ENCODE measurements at places on chromosomes 16 and 17.

- DNase-seq = no peak
Observed at GRCh38 chr17:72984926-72985325, 107.6 kb downstream of the SLC39A11 start.

DNA sequence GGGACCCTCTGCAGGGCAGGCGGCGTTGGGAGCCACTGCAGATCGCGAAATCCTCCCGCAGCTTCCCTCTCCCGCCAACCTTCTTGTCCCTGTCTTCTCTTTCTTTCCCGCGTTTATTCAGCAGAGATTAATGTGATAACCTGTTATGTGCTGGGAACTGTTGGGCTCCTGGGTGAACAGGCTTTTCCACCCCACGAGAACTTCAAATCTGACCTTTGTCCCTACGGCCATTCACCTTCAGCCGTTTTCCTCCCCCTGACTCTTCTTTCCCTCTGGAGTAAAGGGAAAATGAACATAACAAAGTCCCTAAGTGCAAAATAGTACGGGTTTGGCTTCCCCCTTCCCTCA, 15.2 kb upstream of the KPNA2 start:
- no peak for DNase-seq

DNA sequence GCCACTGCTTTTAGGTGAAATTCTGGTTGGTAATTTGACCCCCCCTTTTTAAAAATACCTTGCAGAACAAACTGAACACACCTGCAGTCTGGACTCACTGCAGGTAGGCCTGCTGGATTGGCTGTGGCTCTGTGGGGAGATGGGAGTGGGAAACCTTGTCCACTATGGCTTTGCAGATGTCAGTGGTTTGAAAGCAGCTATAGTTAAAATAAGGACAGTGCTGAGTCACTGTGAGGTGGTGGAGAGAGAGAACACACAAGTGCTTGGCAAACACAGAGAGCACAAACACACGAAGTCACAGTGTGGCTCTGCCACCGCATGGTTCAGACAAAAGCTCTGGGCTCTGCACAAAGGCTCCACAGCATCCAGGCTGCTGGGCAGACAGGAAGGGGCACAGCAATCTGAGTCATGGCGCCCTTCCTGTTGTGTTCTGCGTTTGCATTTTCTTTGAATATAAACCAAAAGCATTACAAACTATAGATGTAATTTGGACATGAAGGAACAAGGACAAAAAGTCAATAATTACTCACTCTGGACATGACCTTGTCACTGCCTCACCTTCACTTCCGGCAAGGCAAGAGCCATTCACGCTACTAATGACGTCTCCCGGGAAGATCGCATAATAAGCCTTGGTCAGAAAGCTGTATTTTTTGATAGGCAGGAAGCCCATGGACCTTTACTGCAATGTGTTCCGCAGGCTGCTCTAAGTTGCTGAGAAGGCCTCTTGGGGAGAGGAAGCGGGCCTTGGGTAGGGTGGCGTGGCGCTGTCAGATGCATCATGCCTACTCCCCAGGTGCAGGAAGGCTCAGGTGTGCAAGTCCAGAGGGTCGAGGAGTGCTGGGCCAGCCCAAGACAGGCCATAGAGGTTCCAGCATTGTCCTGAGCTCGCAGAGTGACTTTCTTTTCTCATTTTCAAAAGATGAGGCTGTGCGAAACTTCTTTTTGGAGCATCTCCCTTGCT, 60.1 kb upstream of the MED9 start:
- DNase-seq = no peak

DNA sequence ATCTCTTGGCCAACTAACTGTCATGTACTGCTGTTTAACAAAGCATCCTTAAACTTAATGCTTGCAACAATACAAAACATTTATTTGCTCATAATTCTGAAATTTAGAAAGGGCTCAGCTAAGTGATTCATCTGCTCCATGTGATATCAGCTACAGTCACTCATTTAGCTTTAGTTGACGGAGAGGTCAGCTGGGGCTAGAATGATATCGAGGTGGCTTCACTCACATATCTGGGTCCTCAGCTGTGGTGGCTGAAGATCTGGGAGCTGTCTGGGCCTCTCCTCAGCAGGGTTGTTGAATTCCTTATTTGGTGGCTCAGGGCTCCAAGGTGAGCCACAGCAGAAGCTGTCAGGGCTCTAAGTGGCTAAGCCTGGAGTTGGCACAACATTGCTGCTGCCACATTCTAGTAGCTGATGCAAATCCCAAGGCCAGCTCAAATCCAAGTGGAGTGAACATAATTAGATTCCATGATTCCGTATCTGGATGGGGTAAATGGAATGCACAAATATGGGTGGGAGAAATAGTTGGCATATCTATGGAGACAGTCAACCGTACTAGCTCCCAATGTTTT, 62.8 kb downstream of the HS3ST3A1 start:
- DNase-seq = no peak

DNA sequence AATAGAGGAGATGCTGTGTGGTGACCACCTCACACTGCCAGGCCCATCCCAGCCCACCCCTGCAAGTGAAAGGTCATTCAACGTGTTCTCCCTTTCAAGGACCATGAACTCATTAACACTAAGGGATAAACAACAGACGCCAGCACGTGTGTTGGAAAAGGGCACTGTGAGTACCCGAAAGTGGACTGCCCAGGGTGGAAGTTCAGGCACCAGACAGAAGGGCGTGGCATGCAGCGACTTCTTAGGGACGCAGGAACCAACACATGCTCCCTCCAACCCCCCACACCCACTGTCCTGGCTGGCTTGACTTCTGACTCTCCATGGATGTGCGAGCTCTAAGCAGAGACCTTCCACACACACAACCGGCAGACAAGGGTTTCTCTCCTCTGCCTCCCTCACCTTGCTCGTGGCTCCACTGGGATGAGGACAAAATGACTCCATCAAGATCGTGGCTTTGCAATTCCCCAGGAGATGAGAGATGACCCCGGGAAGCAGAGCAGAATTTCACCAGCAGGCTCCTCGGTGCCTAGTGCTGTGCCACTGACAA, 11.0 kb downstream of the UBALD1 start:
- DNase-seq = no peak
